ENCODE measurements at places on chromosomes 5 and 9.

DNA sequence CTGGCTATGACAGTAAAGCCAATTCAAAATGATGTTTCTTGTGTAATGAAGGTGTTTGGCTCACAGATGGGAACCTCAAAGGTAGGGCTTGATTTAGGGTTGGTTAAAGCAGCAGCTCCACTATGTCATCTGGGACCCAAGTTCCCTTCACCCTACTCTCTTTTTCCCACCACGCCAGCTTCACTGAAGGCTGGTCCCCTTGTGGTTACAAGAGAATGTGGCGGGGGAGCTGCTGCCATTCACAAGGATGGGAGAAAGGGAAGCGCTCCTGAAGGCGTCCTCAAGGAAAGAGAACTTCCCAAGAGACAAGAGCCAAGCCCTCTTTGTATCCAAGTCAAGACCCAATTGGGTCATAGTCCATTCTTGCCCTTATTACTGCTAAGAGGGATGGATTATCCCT lies 72.7 kb downstream of the NTRK2 start:
- no peak for DNase-seq

GRCh38 chr9:5714501-5715401 lies 85.8 kb downstream of the RIC1 start:
- no peak for DNase-seq

GRCh38 chr5:10678244-10678643 lies 82.8 kb downstream of the DAP start:
- no peak for DNase-seq

DNA sequence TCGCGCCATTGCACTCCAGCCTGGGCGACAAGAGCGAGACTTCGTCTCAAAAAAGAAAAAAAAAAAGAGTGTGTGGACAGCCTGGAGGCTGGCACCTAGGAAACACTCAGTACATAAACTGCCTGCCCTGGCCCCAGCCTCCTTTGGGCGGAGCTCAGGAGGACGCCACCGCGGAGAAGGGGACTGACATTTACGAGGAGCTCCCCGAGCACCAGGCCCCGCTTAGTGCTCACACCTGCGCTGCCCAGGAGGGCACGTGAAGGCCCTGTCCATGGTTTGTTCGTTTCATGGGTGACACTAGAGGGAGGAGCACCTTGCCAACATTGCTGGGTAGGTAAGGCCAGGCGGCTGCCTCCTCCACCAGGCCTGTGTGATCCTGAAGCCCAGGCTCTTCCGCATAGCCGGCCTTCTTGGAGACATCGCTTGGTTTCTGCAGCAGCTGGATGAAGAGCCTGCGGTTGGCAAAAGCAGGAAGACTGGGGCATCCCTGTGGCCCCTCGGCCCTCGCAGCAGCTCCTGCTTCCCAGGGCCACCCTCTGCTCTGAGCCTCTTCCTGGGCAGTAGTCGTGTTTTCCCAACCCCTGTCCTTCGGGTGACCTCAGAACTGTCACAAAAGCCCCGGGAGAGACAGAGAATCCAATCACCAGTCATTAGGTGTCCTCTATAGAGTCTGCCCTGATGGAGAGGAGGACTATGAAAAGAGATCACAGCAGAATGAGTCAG lies 26.2 kb upstream of the LAMC3 start:
- DNase-seq: no peak

GRCh38 chr5:141338538-141339306 lies at the start of gene PCDHGA2:
Gene PCDHGA2, plus strand, starts transcription at chr5:141338760.
- no peak for DNase-seq

DNA sequence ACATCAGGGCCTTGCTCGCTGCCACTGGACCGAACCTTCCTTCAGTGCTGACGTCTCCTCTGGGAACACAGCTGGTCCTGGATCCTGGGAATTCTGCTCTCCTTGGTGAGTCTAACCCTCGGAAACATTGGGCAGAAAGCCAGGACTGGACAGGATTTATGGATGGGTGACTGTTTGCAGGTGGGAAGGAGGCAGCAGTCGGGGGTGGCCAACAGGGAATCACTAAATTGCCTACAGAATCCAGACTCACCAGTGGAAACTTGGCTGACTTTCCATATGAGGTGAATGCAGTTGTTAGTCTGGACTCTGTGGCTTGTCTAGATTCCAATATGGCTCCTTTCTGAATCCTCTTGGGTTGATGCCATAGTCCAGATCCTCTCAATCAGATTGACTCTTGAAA lies 203.1 kb downstream of the SAXO1 start:
- DNase-seq: no peak

- no peak for DNase-seq
These were observed 36.5 kb upstream of the RAD23B start for GRCh38 chr9:107246259-107247254.

DNA sequence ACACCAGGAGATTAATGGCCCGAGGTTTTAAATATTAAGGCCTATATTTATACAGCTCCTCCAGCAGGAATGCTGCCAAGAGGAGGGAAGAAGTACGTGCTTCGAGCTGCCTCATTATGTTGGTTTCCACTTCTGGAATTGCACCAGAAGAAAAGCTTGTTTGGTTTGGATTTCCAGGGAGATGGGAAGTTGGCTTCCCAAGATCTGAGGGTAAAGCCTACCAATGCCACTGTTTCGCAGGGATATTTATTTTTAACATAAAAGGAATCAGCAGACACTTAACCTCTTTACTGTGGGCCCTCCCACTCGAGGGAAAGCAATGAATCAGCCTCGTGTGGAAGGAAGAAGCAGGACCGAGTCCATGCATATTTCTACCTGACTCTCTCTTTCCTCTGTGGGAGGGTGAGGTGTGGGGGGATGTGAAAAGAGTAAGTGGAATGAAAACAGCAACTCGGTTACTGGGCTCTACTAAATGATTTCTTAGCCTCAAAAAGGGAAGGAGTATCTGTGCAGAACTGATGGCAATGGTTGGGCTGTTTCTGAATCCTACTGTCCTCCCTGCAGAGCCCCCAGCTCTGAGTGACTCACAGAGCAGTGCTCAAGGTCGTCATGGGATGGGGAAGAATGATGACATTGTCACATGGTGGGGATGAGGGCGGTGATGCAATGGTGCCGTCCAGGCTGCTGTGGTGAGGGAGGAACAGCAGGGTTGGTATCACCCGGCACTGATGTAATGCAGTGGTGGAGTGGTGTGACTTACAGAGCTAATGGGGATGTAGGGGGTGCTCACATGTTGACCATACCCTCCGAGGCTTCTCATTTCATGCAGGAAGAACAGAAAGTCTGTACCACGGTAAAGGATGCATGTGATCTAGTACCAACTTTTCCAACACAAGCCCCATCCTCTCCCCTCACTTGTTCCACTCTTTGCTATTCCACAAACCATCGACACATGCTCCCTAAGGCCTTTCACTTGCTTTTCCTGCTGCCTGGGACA lies 215.0 kb upstream of the PANK3 start:
- no peak for DNase-seq

- no peak for DNase-seq
These were observed 317.0 kb upstream of the IRX4 start for GRCh38 chr5:2199697-2200096.

Measured in substantia nigra (tissue), 51 donors.